ENCODE measurements at places on chromosomes 7 and 10.
A peak's percentile ranks its signal among the peaks of the same experiment; 100 is the strongest.

DNA sequence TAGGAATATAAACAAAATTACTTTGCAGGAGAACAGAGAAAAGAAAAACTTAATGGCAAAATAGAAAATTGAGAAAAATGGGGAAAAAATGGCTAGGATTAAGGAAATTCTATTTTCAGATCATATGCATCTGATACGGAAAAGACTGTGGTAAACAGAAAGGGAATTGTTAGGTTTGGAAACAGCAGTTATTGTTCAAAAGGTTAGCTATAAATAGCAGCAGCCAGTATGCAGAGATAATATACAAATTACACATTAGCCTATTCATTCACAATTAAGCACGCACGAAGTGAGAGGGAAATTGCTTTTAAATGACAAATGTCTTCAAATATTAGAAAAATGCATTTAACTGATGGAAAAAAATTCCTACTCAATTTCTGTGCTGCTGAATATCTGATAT, 224.1 kb upstream of the FAM3C start:
- DNase-seq, result no peak

DNA sequence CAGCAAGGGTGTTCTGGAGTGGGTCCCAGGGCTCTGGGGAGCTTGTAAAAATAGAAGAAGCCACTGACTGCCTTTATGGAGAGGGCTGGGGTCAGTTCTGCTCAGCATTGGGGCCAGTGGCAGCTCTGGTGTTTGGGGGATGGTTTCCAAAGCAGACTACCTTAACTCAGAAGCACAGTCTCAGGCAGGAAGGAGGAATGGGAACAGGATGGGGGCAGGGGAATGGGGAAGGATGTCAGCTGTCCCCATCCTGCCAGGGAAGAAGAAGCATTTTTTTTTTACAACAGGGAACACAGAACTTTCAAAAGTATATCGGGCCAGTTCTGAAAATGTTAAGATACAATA, 28.8 kb downstream of the TSPAN15 start:
- peak; percentile 27 for DNase-seq

DNA sequence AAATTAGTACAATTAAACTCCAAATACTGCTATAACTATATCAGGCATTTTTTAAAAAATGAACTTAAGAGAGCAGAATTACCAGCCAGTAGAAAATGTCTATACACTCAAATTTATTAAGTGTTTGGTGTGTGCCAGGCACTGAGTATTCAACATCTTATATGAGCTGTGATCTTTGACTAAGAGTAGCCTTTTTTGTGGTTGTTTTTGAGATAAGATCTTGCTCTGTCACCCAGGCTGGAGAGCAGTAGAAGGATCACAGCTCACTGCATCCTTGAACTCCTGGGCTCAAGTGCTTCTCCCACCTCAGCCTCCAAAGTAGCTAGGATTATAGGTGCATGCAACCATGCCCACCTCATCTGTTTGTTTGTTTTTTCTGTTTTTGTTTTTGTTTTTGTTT, 102.5 kb upstream of the CELF2 start:
- DNase-seq, result no peak

- DNase-seq, result no peak
Observed at GRCh38 chr10:19728964-19729363, 87.3 kb upstream of the PLXDC2 start.

- DNase-seq, result no peak
Observed at GRCh38 chr7:14924398-14924797, 21.8 kb upstream of the DGKB start.

DNA sequence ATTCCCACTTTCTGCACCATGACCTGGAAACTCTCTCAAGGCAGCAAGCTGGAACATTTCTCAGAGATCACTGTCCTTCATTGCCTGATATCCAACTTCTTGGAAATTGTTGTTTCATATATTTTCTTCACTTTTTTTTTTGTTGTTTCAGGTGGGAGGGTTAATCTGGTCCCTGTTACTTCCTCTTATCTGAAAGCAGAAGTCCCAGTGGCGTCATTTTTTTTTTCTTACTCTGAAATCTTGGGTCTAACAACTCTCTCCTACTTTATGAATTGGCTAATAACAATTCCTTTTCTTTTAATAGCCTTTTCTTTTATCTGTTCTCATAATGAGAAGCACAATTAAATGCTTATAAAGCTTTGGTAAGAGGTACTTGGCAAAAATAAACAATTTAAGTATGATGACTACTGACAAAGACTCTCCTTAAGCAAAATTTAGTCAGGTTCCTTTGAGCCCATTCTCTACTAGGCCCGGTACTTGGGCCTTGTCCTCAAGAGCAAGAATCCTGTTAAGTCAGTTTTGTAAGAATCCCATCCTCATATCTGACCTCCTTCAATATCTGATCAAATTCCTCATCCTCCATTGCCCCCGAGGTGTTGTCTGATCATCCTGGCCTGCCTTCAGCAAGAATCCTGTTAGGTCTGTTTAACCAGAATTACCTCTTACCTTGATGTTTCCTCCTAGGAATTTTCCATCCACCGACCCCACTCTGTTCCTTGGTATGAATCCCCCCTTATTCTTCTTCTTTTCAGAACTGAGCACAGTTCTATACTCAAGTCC, 11.5 kb upstream of the CC2D2B start:
- peak; percentile 77 for DNase-seq

DNA sequence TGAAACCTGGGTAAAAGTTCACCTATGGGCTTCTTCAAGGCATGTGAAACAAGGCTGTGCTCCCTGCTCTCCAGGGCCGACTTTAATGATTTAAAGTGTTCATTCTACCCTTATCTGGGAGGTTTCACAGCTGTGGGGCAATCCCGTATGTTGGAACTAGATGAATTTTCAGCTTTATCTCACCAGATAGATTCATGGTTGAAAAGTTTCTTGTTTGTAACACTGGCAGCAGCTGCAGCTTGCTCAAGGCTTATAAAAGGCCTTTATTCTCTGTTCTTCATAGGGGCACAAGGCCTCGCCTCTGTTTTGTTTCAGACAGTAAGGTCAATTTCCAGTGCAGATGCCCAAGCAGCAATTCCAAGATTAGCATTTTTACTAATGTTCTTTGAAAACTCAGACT, 70.4 kb upstream of the DNAJB12 start:
- DNase-seq, result no peak

DNA sequence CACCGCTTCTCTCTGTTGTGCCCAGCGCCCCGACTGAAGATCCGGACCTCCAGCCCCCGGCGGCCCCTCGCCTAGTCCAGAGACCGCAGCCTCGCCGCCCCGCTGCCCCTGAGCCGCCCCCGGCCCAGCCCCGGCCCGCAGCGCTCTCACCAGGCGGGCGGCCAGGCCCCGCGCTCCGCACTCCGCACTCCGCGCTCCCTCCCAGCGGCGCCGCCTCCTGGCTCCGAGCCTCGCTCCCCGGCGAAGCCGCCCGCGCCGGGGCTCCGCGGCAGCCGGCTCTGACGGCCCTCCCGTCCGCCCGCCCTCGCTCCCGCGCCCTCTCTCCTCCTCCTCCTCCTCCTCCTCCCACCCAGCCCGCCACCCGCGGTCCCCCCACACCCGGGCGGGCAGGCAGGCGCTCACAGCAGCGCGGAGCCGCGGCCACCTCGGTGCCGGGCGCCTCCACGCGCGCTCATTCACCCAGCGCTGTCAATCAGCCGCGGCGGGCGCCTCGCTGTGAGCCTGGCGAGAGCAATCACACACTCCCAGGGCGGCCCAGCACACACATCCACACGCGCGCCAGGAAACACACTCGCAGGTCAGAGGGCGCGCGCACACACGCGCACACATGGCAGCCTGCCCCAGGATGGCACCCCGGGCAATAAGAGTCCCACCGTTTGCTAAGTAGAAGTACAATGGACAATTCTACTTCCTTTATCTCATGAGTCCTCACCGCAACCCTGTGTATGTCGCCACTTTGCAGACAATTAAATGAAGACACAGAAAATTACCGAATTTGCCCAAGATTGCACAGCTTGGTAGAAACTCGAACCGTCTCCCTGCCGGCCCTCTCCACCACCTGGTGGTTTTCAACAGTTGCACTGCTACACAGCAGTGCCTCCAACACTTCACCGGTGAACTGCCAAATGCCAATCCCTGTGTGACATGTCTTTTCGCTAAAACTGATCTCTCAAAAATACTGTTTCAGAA, at the start of gene PRRT4:
PRRT4 (minus strand) TSS at position 280 of the 969 bp plus-strand sequence.
- DNase-seq, result peak; percentile 69

DNA sequence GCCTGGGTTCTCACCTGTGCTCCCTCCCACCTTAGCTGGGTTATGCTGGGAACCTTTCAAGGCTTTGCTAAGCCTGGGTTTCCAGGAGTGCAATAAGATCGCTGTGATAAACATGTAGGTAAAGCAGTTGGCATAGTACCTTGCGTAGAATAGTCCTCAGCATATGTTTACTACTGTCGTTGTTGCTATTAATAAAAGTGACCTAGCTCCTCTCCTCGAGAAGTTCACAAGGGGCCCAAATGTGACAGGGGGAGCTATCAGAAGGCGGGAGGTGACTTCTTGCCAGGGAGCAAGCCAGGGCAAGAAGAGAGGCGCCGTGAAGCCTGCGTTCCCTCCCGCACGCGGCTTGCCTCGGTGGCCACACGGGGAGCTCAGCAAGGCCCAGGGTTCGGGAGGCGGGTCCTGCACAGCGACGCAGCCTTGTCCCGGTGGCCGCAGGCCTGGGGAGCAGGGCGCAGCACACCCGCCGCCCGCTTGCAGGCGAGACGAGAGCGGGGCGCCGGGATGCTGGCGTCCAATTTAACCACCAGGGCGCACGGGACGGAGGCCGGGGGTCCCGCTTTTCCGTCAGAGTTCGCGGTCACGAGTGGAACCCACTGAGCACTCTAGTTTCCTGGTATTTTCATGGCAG, 106.2 kb downstream of the SNX10 start:
- no peak for DNase-seq

GRCh38 chr10:114749014-114749413, 72.6 kb upstream of the FHIP2A start:
- DNase-seq, result no peak

GRCh38 chr10:3844491-3845025, 59.5 kb upstream of the KLF6 start:
- DNase-seq, result no peak

GRCh38 chr10:132765435-132765834, 20.5 kb downstream of the NKX6-2 start:
- no peak for DNase-seq
